ENCODE measurements at places on chromosomes 12 and 14. TPM values are rescaled to one million over a fixed set of nuclear protein-coding genes. Genes with fewer than 3 reads are reported as not detected.

Gene ZDHHC22
- total RNA-seq = not detected

Gene KRT5
- total RNA-seq = 0.52 TPM

Gene DAD1
- 262 TPM for total RNA-seq

Gene GRIN2B
- not detected for total RNA-seq

Gene ABCD2
- total RNA-seq = under 0.01 TPM

Gene MGP
- 251 TPM for total RNA-seq

Gene C3AR1
- 0.07 TPM for total RNA-seq

Gene COX8C
- total RNA-seq = not detected

Gene HSPB8
- 33.8 TPM for total RNA-seq

Gene FAM186B
- 0.40 TPM for total RNA-seq
